Esophagus squamous epithelium (tissue), 5 donors: ENCODE measurements at places on chromosomes 11 and 22.

DNA sequence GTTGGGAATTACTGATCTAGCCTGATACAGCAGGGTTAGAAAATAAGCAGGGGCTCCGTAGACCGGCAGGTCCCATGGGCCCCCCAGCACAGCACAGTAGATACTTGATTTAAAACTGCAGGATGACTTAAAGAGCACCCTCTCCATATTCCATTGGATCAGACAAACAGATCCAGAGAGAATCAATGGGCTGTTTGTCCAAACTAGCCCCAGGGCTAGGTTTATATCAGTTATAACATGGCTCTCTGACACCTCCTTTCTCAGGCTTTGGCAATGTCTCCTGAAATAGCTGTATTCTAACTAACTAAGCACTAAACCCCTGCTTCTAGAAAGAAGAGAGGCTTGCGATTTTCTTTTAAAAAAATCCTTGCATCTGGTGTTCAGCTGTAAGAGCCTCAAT lies 100.4 kb upstream of the GALNT18 start:
- DNase-seq, result no peak

GRCh38 chr11:12727563-12728211 lies 53.5 kb downstream of the TEAD1 start:
- no peak for DNase-seq

GRCh38 chr11:10807493-10808234 lies 1.1 kb downstream of the EIF4G2 start:
- peak; percentile 16 for DNase-seq

DNA sequence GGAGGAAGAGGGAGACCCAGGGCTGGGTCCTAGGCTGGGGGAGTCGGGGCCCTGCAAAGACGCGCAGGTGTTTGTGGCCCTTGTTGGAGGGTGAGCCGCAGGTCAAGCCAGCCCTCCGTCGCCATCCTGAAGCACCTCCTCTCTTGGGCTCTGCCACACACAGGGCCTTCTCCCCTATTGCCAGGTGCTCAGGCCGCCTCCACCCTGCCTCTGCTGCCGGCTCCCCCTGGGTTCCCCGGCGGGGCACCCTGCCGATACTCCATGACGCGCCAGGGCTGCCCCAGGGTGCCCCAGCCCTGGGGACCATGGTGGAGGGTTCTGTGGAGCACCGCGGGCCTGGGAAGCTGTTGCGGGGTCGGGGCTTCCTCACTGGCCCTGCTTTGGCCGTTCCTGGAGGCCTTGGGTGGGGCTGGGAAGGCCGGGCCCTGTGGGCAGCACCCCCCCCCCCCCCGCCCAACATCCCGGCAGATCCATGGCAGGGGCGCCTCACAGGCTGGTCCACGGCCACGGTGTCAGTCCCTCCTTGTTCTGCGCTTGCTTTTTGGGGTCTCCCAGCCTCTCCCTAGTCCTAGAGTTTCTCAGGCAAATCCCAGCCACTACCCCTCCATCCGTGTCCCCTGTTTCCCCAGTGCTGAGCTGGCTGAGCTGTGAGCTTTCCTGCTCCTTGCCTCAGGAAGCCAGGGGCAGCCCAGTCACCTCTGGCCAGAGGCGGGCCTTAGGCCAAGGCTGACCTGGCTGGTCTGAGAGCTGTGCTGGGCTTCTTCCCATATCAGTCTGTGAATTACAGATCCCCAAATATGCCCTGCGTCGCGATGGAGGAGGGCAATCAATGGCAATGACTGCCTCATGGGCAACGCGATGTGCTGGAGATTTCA lies 2.3 kb upstream of the ADORA2A start:
- no peak for DNase-seq

DNA sequence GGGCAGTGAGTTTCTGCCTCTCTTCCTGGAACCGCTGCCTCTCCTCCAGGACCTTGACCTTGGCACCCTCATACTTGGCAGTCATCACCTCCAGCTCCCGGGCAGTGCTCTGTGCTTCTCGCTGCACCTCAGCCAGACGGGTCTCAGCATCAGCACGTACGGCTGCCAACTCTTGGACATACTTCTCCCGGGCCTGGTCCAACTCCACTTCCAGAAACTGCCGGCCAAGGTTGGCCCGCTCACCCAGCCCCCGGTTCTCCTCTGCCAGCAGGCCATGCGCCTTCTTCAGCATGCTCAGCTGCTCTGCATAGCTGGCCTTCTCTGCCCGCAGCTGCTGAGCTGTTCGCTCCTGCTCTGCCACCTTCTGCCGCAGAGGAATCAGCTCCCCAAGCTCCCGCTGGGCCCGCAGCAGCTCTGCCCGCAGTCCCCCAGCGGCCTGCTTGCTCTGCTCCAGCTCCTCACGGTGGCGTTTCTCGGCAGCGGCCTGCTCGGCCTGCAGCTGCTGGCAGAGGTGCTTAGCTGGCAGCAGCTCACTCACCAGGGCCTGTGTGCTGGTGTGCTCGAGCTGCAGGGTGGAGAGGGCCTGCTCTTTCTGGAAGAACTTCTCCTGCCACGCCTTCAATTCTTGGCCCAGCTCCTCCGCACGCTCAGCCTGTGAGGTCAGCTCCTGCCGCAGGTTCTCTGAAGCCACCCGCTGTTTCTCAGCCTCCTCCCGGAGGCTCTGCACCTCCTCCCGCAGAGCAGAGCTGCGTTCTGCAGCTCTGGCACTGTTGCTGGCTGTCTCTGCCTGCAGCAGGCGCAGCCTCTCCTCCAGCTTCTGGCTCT lies 14.4 kb downstream of the IL18BP start:
- no peak for DNase-seq

DNA sequence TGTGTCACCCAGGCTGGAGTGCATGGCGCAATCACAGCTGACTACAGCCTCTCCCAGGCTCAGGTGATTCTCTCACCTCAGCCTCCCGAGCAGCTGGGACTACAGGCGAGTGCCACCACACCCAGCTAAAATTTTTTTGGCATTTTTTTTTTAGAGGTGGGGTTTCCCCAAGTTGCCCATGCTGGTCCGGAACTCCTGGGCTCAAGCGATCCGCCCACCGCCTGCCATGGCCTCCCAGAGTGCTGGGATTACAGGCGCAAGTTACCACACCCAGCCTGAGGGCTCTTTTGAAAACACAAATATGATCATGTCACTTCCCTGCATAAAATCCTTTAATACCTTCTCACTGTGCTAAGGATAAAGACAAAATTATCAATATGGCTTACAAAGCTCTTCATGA lies 88.1 kb downstream of the MAML2 start:
- no peak for DNase-seq

DNA sequence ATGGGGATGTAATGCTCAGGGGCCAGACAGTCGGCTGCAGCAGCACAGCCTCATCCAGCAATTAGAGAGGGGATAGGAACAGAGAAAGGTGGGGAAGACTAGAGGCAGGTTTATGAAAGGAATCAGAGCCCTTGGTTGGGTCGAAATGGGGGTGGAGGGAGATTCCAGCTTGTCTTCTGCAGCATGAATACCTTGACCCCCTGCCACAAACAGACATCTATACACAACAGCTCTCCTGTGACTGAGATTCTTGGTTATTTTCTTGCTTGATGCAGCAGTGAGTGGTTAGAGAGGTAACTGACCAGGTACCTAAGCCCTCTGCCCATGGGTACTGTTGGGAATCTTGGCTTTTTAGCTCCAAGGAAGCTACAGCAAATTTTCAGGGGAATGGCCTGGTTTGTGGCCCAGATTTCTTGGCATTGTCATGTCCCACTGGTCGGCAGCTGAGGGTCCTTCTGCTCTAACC lies at the start of gene TRIM49D1:
Gene TRIM49D1, minus strand, starts transcription at position 51 of the 466 bp plus-strand sequence. CDS start 4,535 bp downstream, outside the sequence.
- no peak for DNase-seq

GRCh38 chr11:43913829-43914380 lies 28.5 kb upstream of the C11orf96 start:
- no peak for DNase-seq

- DNase-seq, result no peak
Observed at GRCh38 chr11:1192741-1193325, 30.0 kb upstream of the MUC5B start.

- DNase-seq, result no peak
Observed at GRCh38 chr11:116825434-116825833, 2.3 kb upstream of the APOA4 start.

- no peak for DNase-seq
Observed at GRCh38 chr11:115605871-115606497, 101.8 kb upstream of the CADM1 start.

DNA sequence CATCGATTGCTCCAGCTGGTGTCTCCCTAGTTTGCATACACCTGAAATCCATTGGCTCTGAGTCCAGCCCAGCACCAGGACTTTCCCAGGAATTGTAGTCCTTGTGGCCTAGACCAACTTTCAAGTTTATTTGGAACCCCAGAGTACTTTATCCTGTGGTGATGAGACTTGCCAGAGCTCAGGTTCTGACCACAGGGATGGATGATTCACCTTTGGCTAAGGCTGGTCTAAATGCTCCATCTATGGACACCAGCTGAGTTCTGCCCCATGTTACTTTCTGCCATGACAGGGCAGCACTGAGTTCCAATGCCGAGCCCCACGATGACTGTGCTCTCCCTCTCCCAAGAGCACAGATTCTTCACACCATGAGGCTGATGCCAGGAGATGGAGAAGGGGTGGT lies 17.3 kb upstream of the INSC start:
- DNase-seq, result no peak

DNA sequence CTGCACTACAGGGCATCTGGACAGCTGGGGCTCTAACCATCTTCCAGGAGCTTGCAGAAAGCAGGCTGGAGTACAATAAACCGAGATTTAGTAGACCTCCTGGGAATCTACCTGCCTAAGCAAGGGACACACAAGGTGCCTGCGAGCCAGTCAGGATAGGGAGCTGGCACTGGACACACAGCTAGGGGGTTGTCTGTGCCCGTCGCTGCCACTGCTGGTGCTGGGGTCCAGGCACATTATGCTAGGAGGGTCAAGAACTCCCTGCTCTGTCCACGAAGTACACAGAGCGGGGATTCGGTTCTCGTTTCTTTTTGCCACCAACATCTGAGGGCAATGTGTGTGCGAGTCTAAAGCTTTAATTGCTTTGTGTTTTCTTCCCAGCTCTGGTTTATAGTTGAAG lies 4.2 kb downstream of the RIC8A start:
- no peak for DNase-seq

DNA sequence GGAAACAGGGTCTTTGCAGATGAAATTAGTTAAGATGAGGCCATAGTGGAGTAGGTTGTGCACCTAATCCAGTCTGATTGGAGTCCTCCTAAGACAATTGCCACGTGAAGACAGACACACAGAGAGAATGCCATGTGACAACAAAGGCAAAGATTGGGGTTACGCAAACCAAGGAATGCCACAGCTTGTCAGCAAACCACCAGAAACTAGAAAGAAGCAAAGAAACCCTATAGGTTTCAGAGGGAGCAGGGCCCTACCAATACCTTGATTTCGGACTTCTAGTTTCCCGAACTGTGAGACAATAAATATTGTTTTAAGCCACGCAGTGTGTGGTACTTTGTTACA lies 8.2 kb upstream of the LAYN start:
- DNase-seq, result no peak

DNA sequence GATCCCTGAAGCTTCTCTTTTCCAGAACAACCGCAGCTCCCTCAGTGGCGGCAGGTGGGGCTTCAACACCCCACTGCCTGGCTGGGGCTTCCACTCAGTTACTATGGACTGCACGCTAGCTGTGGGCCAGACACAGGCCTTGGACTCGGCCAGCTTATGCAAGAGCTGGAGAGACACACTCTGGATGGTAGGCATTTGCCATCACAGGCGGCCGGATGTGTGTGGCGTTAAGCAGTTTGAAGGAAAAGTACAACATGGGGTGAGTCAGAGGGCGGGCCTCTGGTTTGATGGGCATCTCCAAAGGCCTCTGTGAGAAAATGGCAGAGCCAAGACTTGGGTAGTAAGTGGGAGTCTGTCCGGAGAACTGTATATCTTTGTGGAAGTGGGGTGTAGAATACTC lies 17.6 kb downstream of the KCNJ4 start:
- no peak for DNase-seq

GRCh38 chr11:46865340-46865739 lies 19.3 kb upstream of the CKAP5 start:
- DNase-seq, result no peak

GRCh38 chr11:59501931-59502330 lies 1.4 kb upstream of the OR4D11 start:
- no peak for DNase-seq

GRCh38 chr11:119509969-119510401 lies 87.0 kb upstream of the THY1 start:
- DNase-seq, result no peak

- no peak for DNase-seq
Observed at GRCh38 chr22:29539105-29539504, 14.5 kb downstream of the THOC5 start.

- no peak for DNase-seq
Observed at GRCh38 chr22:21939461-21939913, 13.2 kb downstream of the PPM1F start.

DNA sequence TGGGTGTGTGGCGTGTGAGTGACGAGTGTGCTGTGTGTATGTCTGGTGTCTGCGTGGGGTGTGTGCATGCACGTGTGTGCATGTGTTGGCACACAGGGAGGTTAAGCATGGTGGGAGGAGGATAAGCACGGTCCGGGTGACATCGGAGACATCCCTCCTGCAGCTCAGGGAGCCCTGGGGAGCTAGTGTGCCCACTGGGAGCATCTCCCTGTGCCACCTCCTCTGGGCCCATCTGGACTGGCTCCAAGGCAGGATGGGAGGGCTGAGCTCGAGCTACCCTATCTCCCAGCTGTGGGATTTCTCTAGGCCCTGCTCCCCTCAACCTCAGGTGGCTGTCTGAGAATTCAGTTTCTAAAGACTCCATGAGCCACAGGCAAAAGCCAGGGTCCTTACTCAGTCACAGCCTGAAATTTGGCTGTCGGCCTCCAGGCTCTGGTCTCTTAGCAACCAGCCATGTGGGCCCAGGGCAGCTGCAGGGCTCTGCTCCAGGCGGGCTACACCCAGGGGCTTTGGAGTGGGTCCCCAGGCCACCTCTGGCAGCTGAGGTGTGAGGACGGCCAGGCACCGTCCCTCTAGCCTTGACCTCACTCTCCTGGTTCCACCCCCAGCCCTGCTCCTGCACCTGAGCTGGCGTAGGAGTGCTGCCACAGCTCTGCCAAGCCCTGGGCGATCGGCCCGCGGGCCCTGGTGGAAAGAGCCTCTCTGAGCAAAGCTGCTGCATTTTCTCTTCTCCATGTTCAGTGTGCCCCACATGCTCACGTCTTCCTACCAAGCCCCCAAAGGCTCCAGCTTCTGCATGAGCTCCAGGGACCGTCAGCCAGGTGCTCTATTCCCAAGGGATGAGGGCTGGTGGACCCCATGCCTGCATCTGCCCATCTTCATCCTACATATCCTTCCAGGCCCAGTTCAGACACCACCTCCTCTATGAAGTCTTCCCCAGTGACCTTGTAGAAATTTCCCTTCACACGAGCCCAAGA lies 39.7 kb downstream of the RTL6 start:
- no peak for DNase-seq

GRCh38 chr11:95886462-95886861 lies 37.4 kb downstream of the MTMR2 start:
- DNase-seq, result no peak
